ENCODE measurements at places on chromosomes 7 and 10.

- DNase-seq, result no peak
Measured at GRCh38 chr7:102935450-102936115, 22.8 kb downstream of the LRRC17 start.

DNA sequence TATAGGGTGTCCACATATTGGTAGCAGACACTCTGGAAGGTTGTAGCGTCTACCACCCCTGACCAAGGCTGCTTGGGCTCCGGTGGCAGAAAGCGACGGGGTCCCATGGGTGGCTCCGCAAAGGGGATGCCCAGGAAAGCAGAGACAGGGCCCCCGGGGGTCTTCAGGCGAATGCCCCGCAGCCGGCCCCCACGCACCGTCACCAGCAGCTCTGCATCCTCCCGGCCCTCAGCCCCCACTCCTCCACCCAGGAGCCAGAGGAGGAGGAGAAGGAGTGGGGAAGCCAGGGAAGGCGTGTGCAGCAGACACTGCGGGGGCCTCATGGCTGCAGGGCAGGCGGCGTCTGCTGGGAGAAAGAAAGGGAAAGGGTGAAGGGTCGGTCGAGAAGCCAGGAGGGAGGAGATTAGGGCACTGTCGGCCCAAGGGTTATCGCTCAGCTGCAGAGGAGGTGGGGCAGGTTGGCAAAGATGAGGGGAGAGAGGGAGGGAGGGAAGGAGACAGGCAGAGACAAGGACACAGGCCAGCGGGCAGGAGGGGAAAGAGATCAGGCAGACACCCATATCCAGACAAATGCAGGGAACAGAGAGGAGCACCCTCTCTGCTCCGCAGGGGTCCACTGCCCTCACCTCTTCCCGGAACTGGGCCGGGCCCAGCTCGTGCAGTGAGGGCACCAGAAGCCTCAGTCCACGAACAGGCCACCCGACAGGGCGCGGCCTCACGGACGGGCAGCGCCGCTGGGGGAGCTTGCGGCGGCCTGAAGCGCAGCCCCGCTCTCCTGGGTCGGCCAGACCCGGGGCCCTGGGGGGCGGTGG, 1.6 kb downstream of the ACHE start:
- no peak for DNase-seq

GRCh38 chr7:150342121-150342408, 636 bp upstream of the RARRES2 start:
- no peak for DNase-seq

DNA sequence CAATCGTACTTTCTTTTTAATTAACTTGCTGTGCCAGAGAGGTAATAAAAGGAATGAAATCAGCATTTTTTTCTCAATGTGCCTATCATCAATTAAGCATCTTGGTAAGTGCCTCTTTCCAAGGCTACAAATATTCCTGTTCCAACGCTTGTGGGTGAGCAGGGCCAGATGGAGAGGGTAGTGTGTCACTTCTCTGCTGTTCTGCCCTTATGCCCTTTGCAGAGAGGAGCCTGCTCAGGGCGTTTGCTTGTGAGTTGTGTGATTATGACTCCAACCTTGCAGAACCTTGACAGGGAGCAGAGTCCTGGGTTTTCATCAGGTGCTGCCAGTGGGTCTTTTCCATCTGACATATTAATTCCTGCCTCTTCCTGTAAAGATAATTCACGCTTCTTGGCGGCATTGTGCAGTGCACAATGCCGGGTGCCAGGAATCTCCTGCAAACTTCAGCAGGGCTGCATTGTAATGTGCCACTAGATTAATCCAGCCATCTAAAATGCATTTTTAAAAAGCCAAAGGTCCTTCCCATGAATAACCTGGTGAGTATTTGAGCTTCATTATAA, 234.4 kb downstream of the ARHGAP12 start:
- DNase-seq, result no peak

DNA sequence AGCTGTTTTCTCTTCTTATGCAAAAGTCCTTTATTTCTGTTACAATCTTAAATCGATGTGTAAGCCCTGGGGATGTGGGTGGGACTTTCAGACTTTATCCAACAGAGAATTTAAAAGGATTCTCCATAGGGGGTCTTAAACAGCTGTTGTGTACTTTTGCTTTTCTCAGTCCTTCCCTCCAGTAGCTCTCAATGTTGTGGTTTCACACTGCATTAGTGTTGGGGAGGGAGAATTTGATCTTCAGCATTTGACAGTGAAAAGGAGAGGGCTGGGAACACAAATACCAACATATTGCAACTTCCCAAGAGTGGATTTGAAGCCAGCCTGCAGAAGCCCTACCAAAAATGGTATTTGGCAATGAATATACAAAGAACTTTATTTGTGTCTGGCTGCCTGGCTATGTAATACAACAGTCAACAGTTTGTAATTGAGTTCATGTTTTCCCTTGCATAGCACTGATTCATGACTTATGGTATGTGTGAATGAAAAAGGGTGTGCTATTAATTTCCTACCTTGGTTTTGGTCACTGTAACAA, 80.1 kb upstream of the CAPZA2 start:
- no peak for DNase-seq

GRCh38 chr10:129580010-129580409, 113.0 kb downstream of the MGMT start:
- DNase-seq, result no peak

- DNase-seq, result no peak
Measured at GRCh38 chr10:131816157-131816775, 84.5 kb upstream of the PPP2R2D start.

GRCh38 chr10:124231168-124232155, 138.1 kb upstream of the CHST15 start:
- DNase-seq, result no peak

DNA sequence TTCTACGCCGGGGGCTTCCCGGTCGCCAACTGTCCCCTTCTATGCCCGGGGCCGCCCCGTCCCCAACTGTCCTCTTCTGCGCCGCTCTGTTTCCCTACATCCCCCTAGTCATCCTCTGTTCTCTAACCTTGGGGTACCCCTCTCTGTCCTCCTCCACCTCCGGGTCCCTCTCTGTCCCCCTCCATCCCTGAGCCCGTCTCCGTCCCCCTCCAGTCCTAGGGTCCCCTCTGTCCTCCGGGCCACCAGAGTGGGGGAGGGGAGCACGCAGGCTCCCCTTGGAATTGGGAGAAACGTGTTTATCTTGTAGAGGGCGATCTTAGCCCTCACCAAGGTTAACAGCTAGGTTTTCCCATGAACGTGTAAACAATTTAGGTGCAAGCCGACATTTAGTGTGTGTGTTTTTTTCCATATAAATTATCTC, 852 bp upstream of the KLF6 start:
- peak; percentile 39 for DNase-seq

- no peak for DNase-seq
Measured at GRCh38 chr7:22821702-22822485, 755 bp downstream of the TOMM7 start.

GRCh38 chr7:135742371-135742770, 6.2 kb downstream of the FAM180A start:
- no peak for DNase-seq

DNA sequence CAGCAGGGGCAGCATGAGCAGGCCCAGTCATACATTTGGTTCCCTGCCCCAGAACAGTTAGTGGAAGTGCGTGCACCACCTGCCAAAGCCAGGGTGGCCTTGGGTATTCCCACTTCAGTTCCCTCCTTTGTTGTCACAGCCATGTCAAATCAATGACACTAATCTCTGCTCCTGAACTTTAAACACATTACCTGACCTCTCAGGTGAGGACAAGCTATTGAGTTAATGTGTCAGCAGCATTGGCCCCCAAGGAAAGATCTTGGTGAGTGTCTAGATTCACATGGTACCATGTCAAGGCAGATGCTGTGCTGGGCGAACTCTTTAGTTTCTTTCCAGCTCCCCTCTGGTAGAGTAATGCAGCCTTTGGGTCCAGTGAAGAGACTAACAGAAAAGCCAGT, 2.1 kb downstream of the CYP3A5 start:
- DNase-seq, result peak; percentile 44

GRCh38 chr10:123038782-123039631, 30.2 kb downstream of the ACADSB start:
- no peak for DNase-seq

DNA sequence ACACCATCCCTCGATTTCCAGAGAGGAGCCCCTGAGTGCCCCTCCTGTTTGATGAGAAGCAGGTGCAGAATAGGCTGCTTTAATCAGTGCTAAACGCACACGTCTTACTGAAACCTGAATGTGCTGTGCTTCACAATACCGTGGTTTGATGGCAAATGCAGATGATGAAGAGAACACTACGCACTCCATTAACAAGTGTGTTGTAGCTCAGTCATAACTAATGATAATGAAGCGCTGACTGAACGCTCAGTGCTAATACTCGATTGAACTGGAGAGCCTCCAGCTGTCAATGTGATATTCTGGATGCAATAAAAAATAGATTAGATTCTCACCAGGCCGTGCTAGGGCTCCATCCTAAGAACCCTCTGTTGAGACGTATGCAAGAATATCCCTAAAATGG, 279.7 kb upstream of the PLPP4 start:
- DNase-seq, result no peak

- DNase-seq, result no peak
Measured at GRCh38 chr10:31921031-31921430, 7.6 kb downstream of the ARHGAP12 start.

GRCh38 chr7:9598411-9598810, 1165.0 kb downstream of the NXPH1 start:
- no peak for DNase-seq

DNA sequence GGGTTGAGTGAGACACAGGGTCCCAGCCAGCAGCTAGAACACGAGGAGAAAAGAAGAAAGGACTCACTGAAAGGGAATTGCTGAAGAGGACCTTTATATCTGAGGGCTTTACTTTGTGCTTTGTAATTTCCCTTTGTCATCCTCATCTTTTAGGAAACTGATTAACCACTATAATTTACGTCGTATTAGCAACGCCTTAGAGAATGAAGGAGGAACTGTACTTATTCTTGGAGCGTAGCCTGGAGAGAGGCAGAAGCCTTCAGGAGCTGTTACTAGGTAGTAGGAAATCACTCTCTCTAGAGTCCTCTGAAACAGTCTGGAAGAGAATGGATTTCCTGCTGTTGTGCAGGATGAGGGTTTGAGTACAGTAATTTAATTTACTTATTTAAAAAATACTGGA, 101.0 kb upstream of the STEAP1B start:
- DNase-seq, result no peak

DNA sequence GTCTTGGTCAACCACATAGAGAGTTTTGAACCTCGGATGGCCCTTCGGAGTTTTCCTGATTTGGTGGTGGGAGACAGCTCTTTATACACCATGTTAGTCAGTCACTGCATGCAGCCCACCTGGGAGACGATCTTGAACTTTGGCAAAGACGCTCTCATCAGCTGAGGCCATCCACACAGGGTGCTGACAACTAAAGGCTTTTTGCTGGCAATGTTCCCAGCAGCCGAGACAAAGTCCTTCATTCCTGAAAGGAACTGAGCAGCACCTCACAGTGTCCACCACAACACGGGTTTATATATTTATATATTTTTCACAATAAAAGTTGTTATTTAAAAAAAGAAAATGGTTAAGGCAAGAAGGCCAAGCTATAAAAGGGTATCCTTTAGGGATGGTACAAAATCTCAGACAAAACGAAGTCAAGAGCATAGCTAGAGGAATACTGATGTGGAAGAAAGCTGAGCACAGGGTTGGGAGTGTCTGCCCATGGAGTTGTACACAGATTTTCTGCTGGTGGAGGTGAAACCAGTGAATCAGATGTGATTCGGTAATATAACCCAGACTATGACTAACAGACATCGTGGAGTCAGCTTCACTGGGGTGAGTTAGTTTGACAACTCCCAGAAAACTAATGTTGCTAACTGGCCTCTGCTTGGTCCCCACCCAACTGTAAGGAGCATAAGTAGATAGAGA, 27.4 kb upstream of the CAPZA2 start:
- DNase-seq, result no peak

DNA sequence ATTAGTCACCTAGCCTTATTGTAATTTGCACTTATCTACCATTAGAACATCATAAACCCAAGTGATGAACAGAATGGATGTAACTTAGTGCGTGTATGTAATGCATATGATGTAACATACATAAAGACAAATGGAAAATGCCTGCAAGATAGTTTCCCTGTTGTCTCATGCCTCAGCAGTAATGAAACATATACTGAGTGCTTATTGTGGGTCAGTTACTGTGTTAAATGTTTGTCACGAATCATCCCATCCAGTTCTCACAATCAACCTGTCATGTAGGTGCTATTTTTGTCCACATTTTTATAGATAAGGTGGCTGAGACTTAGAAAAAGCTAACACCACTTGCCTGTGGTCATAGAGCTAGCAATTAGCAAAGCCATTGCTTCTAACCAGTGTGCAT, 350.8 kb downstream of the AUTS2 start:
- DNase-seq, result no peak

DNA sequence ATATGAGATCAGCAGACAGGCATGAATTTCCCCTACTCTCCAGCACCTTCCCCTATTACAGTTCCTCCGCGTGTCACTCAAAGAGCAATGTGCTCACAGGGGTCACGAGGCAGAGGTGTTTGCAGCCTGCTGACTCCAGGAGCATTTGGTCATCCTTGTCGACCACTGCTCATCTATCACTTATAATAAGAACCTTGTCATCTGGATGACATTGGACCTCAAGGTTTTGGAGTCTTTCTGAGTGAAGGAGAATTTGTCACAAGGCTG, 32.9 kb upstream of the PLPP4 start:
- DNase-seq, result no peak

GRCh38 chr7:131302876-131303707, 24.6 kb upstream of the MKLN1 start:
- DNase-seq, result no peak

DNA sequence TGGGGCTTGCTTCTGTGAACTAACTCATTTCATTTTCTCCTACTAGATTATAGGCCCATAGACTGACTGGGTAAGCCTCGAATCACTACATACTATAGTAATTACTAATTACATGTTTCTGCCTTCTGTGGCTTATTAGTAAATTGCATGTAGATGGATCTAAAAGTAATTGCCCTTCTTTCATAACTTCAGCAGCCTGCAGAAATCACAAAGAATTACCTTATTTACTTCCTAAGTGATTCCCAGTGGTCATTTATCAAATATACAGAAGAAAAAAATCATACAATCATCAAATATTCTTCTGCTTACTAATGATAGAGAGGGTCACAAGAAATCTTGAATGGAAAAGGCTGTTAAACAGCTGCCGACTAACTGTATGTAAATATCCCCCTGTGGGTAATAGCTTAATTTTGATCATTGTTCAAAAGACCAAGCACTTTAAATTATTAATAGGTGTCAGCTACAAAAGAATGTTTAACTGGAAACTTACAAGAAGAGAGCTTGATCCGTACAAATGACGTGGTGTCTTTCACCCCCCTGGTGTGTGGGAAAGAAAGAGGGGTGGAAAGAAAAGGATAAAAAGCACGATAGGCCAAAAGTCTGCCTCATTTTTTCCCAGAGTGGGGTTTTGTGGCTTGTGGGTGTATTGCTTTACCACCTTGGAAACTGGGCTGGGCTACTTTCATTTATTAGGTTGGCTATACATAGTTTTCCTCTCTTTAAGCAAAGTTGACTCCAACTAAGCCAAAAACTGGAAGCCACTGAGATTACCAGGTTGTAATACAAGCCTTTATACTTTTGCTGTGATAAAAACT, 361.8 kb upstream of the ZMIZ1 start:
- no peak for DNase-seq

- no peak for DNase-seq
Measured at GRCh38 chr10:118445535-118445934, 103.4 kb upstream of the FAM204A start.

GRCh38 chr10:106618646-106619045, 545.9 kb downstream of the SORCS1 start:
- DNase-seq, result no peak

Measured in HuH-7.5 (cell line).